ENCODE measurements at places on chromosomes 4 and X. TPM values are rescaled to one million over a fixed set of nuclear protein-coding genes. Genes with fewer than 3 reads are reported as not detected.

The MAGEA6 gene
- total RNA-seq = not detected

The SPP1 gene
- total RNA-seq = 3.1 TPM

- H3K36me3 ChIP-seq = no peaks in the 10 kb centered on the region
- peak; percentile 58 for DNase-seq
- no peaks in the 10 kb centered on the region for H3K27me3 ChIP-seq
- no peak overlapping the region for H3K27ac ChIP-seq
Observed at GRCh38 chrX:46208225-46208854, 336.9 kb downstream of the ZNF674 start.

DNA sequence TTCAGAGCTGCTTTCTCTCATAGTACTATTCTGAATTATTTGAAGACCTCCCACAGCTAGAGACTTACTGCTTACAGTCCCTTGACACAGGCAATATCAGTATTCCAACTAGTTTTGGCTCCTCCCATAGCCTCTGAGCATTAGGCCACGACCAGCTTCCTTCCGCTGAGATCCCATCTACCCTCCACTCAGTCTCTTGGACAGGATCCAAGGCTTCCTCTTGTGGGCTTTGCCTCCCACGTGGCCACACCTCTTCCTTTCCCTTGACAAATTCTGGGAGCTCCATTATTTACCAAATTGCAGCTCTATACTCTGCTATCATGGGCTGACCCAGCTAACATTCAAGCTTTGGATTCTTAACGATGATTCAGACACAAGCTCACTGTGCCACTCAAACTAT, 470.4 kb upstream of the GALNT7 start:
- H3K4me1 ChIP-seq = no peaks in the 10 kb centered on the region
- H3K27ac ChIP-seq = no peak overlapping the region
- no peak overlapping the region for H3K4me3 ChIP-seq

DNA sequence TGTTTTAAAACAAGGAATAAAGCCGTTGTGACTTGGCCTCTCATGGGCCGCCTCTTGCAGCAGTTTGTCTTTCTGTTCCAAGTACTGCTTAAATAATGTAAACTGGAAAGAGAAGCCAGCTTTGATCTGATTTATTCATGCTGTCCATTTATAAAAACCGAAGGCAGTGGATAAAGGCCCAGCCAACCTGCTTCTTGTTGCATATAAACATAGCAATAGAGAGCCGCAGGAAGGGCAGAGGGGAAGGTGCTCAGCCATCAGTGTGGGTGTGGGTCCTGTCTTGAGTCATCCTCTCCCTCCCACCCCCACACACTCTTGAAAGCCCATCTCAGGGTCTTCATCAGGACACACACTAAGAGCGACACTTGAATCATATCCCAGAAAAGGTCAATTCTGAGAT, 187.9 kb upstream of the FAM9B start:
- H3K4me3 ChIP-seq = no peak overlapping the region
- DNase-seq = no peak
- no peaks in the 10 kb centered on the region for H3K27me3 ChIP-seq
- no peak overlapping the region for H3K27ac ChIP-seq
- no peaks in the 10 kb centered on the region for H3K36me3 ChIP-seq

DNA sequence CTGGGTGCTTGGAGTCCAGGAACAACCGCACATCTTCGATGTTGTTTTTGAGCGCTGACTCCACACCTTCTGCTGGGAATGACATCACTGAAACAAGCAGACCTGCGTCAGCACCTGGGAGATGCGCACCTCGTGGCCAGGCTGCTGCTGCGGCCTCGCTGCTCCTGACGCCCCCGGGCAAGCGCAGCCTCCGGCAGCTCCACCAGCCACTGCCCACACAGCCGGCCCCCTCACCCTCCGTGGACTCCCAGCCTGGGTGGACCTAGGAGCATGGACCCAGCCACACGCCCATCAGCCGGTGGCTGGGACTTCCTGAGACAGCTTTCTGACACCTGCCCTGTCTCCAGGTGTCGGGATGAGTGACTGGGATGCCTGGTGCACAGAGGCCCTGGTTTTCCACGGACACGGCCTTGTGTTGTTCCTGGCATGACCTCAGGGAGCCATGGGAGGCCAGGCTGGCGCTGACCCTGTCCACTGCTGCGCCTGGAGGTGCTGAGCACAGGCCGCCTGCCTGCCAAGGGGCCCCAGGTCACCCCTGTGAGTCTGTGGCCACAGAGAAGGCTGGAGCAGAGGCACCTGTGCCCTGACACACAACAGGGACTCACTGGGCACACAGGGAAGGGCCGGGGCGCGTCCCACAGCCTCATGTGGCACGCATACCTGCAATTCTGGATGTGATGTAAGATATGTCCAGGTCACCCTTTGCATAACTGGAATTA, 48.6 kb downstream of the GAK start:
- no peaks in the 10 kb centered on the region for H3K27me3 ChIP-seq
- H3K36me3 ChIP-seq = peaks cover 4% of the 10 kb centered on the region
- H3K4me1 ChIP-seq = no peaks in the 10 kb centered on the region
- no peak overlapping the region for H3K4me3 ChIP-seq
- DNase-seq = no peak
- H3K27ac ChIP-seq = no peak overlapping the region

GRCh38 chr4:128275346-128275745, 12.3 kb downstream of the PGRMC2 start:
- DNase-seq = peak; percentile 58
- H3K27ac ChIP-seq = peak overlapping the region; percentile 31
- H3K27me3 ChIP-seq = no peaks in the 10 kb centered on the region
- H3K4me3 ChIP-seq = no peak overlapping the region
- peaks cover 62% of the 10 kb centered on the region for H3K4me1 ChIP-seq

GRCh38 chr4:66252291-66252690, 582.0 kb upstream of the EPHA5 start:
- no peak overlapping the region for H3K27ac ChIP-seq
- no peaks in the 10 kb centered on the region for H3K4me1 ChIP-seq
- H3K36me3 ChIP-seq = no peaks in the 10 kb centered on the region
- H3K27me3 ChIP-seq = no peaks in the 10 kb centered on the region
